ENCODE measurements at places on chromosomes 11 and 22.

DNA sequence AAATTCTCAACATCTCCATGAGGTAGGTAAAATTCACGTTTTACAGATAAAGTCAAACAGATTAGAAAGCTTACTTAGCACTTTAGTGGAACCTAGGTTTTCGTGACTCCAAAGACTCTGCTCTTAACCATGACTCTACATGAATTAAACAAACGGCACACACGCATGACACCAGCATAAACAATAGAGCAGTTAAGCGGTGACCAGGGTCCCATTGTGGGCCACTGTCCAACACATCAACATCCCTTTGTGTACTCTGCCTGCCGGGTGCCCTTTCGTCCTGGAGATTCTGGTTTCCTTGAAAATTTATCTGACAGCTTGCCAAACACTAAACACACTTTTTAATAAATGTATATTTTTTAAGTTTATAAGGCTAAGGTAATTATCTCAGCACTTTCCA lies 941.7 kb downstream of the OPCML start:
- no peak for DNase-seq

DNA sequence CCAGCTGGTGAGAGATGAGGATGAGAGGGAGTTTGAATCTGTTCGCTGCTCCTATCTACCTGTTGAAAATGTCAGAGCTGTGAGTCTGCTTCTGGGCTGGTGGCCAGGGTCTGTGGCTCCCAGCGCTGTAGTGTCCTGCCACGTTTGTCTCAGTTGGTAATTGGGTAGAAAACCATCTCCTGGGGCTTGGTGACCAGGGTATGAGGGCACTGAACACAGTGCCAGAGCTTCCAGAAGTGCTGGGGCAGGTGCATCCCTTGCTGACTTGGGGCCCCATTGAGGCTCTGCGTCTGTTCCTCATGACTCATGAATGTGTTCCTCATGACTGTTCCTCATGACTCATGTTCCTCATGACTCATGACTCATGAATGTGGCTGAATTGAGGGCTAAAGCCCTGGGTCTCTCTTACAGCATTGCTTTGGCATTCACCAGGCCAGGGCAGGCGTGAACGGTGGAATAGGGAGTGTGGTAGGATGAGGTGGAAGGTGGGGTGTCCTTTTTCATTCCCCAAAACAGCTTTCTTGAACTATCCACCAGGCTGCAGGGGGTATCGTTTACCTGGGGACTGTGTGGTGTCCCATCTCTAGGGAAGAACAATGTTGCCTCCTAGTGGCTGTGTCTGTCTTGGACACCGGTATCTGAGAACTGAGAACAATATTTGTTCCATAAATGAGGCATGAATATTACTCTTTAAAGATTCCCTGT lies 139.5 kb downstream of the COMMD9 start:
- DNase-seq = peak; percentile 71

- no peak for DNase-seq
Observed at GRCh38 chr11:80330264-80330663, 889.4 kb upstream of the TENM4 start.

DNA sequence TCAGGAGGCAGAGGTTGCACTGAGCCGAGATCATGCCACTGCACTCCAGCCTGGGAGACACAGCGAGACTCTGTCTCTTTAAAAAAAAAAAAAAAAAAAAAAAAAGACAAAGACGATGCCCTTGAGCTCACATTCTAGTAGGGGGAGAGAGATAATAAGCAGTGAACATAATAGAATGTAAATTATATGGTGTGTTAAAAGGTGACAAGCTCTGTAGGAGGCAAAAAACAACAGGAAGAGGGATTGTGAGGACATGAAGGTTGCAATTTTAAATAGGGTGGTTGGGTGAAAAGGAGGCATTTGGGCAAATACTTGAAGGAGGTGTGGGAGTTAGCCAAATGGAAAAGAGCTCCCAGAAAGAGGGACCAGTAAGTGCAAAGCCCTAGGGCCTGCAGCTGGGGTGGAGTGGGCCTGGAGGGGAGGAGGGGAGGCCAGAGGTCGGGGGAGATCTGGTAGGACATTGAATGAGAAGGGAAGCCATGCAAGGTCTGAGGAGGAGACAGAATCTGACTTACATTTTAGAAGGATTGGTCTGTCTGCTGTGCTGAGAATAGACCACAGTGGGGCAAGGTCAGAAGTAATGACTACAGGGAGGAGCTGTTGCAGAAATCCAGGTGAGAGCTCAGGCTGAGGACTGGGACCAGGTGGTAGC lies 26.6 kb downstream of the P2RY2 start:
- no peak for DNase-seq

GRCh38 chr11:62542111-62542745 lies 4.4 kb downstream of the AHNAK start:
- no peak for DNase-seq

DNA sequence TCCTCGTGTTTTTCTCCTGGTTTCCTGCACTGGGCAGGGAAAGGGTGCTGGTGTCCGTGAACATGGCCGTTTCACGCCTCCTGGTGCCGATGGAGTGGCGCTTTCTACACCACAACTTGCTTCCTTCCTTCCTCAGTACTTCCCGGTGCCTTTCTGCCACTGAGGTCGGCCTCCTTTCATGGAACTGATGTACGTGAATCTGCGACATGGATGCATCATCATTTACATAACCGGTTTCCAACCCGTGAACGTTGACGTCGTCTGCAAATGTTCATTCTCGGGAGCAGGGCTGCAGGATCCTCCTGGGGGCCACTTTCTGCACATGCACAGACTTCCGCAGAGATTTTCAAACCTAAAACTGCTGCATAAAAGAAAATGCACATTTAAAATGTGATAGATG lies 474.4 kb downstream of the BRD1 start:
- DNase-seq = no peak

GRCh38 chr11:71283971-71284441 lies 31.6 kb upstream of the SHANK2 start:
- DNase-seq = no peak
